NCI-H69 (cell line): ENCODE measurements at places on chromosomes 5 and 9.
A peak's percentile ranks its signal among the peaks of the same experiment; 100 is the strongest.

- peak; percentile 62 for DNase-seq
These were observed 943.1 kb downstream of the NR2F1-AS1 start for GRCh38 chr5:92637960-92638359.

- DNase-seq, result peak; percentile 90
These were observed 332.3 kb downstream of the CWC27 start for GRCh38 chr5:65100911-65101631.

DNA sequence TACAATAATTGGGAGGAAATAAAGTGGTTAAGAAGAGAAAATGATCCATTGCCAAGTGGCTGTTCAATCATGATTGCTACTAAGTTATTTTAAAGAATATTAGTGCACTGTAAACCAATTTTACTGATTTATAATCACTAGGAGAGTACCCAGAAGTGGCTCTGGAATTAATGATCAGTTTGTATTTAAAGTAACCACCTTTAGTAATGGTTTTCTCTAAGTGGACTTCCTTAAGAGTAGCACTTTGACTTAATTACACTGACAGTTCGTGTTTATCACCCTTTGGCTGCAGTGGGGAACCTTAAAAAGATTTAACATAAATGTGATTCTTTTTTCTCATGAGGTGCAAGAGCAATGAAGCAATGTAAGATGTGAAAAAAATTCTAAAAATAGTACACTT, 310.8 kb downstream of the CDH12 start:
- peak; percentile 84 for DNase-seq

DNA sequence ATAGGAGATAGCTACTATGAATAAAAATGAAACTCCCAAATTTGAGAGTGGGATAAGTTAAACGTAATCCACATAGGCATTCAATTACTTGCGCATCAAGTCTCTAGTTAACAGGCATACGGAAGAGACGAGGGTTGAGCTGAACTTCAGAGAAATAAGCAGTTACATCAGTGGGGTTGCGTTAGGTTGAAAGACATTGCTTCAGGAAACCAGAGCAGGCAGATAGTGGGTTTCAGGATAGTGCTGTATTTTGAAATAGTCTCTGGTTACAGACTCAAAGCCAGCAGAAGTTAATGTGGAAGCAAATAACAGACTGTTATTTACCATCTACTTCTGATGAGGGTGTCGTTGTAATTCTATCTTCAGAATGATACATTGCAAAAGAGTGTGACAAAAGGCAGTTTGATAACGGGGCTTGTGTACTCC, 533.4 kb downstream of the PDE4D start:
- DNase-seq, result no peak

GRCh38 chr5:149365418-149365817, 7.6 kb downstream of the PCYOX1L start:
- no peak for DNase-seq

- peak; percentile 13 for DNase-seq
These were observed 692.9 kb upstream of the EDIL3 start for GRCh38 chr5:85077581-85077980.

DNA sequence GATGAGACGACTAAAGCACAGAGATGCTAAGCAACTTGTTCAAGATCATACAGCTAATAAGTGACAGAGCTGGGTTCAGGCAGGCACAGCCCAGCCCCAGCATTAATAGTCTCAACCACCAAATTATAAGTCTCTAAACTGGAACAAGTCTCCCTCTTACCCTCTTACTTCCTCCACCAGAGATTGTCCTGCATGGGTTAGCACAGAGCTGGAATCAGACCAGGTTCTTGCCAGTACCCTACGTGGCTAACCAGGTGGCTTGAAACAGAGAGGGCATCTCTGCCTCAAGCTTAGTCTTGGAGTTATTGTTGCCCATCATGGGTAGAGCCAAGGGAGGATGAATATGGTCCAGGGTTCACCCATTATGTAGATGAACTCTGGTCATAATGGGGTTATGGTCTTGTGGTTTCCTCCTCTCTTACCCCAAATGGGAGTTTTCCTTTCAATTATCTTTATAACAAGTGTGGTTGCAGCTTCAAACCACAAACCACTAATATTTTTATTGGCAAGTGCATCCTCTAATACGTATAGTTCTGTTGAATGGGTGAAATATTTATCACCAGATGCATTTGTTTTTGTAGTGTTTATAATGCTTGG, 8.3 kb upstream of the XPA start:
- no peak for DNase-seq

DNA sequence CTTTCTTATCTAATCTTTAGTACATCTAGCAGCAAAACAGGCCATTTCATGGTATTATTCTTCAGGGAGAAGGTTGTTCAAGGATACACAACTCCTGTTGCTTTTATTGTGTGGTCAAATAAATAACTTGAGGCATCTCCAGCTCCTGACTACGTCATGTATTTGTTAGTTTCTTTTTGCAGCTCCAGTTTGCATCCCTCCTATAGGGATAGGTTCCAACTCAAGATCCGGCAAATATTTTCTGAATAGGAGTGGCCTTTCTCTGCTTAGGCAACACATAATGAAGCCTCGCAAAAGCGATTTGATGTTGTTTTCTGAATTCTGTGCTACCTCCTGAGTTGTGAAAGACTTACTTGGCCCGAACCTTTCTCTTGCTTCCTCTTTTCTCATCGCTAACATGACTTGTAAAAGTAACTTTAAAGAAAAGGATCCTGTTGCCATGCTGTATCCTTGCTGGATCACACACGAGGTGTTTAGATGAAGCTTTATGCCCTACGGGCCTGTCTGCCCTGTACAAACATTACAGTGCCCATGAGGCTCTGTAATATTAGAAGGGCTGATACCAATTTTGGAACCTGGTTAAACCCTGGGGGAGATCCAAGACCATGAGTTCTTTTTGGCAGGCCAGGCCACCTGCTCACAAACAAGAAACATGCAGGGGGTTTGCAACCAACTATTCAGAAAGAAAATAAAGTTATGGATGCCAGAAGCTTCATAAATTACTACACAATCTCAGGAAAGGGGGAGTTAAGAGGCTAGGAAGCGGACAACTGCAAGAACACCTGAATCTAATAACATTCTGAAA, 149.8 kb upstream of the FGF10 start:
- no peak for DNase-seq

DNA sequence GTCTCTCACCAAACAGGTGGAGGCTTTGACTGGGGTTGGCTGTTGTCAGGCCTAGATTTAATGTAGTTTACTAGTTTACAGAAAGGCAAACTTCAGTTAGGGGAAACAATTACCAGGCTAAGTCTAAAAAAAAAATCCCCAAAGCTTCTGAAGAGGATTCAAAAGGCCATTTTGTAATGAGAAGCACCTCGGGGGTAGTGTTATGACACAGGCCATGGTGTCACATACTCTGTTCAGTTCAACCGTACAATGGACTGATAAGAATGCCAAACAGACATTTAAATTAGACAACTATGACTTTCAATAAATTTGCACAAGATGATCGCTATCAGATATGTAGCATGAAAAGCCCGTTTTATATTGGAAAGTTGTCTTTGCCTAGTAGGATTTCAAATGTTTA, 120.1 kb upstream of the PCA3 start:
- DNase-seq, result no peak

- no peak for DNase-seq
These were observed 282.9 kb downstream of the ARHGEF28 start for GRCh38 chr5:73908846-73909245.

DNA sequence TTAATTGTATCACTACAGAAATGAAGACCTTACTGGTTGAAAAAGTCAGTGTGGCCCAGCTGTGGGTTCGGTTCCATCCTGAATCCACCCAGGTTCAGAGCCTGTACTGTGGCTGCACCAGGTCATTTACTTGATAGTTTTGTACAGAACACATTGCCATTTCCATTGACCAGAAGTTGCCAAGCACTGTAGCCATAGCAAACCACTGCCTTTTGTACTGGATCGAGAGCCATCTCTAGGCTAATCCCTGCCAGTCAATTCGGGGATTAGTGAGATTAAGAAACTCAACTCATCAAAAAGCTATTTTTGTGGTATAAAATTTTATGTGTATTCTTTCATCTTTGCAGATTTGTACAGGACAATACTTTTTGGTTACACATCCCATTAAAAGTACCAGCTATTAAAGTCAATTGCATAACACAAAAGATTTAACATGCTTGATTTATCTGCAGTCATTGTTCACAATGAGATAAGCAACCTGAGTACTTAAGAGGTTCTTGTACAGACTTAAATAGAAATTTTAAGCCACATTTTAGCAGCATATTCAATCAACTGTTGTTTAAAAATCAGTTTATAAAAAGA, 108.5 kb upstream of the OTULINL start:
- peak; percentile 35 for DNase-seq

GRCh38 chr5:176677209-176677939, 30.1 kb downstream of the TSPAN17 start:
- no peak for DNase-seq

DNA sequence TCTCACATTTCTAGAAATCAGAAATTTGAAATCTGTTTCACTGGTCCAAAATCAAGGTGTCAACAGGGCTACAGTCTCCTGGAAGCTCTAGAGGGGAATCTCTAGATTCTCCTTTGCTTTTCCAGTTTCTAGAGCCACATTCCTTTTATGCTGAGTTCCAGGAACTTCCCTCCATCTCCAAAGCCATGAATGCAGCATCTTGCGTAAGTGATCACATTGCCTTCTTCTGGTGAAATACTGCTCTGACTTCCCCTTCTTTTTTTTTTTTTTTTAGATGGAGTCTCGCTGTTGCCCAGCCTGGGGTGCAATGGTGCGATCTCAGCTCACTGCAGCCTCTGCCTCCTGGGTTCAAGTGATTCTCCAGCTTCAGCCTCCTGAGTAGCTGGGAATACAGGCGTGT, 23.8 kb downstream of the GDA start:
- no peak for DNase-seq

GRCh38 chr9:17839776-17840175, 260.9 kb downstream of the SH3GL2 start:
- peak; percentile 97 for DNase-seq

DNA sequence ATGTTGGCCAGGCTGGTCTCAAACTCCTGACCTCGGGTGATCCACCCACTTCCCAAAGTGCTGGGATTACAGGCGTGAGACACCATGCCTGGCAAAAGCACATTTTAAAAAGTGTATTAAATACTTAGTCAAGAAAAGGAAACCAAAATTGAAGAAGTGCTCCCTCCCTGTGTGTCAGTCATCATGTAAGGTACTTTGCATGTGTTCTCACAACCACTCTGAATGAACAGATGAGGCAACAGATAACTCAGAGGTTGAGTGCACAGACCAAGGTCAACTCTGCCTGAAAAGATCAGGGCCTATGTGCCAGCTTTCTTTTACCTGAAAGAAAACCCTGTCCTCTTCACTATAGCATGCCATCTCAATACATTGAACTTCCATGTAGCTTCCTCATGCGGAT, 289.7 kb downstream of the MRPS30 start:
- no peak for DNase-seq

- DNase-seq, result peak; percentile 89
These were observed 98.3 kb downstream of the PPARGC1B start for GRCh38 chr5:149828161-149829011.

- DNase-seq, result no peak
These were observed 56.2 kb upstream of the CKS2 start for GRCh38 chr9:89254773-89255125.

DNA sequence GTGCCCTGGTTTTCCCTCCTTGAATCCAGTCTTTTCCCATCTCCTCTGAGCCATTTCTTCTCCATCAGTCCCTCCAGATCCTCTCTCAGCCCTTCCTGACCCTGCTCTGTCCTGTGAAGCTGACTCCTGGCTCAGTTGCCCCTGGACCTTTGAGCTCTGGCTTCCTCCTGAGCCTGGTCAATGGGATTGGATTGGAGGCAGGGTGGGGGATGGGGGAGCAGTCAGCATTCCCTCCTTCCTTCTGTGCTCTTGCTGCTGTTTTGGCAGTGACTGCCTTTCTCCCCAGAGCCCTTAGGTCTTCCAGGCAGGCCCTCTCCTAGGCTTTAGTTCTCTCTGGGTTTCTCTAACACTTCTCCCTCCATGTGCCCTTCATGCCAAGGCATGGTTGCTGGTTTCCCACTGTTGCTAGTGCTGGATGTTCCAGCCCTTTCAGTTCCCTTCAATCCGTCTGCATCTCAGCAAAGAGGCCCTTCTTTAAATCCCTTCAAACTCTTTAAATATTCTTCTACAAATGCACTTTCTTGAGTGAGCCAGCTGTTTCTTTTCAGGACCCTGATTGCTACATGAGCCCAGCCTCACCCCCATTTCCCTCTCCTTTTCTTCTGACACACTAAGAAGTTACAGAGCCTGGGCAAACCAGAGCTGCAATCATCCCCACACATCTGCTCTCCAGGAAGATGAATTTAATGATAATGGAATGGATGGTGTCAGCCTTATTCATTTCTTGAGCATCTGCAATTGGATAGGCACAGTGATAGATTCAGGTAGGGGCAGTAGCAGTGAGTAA, 2.2 kb downstream of the TNFSF15 start:
- DNase-seq, result no peak

DNA sequence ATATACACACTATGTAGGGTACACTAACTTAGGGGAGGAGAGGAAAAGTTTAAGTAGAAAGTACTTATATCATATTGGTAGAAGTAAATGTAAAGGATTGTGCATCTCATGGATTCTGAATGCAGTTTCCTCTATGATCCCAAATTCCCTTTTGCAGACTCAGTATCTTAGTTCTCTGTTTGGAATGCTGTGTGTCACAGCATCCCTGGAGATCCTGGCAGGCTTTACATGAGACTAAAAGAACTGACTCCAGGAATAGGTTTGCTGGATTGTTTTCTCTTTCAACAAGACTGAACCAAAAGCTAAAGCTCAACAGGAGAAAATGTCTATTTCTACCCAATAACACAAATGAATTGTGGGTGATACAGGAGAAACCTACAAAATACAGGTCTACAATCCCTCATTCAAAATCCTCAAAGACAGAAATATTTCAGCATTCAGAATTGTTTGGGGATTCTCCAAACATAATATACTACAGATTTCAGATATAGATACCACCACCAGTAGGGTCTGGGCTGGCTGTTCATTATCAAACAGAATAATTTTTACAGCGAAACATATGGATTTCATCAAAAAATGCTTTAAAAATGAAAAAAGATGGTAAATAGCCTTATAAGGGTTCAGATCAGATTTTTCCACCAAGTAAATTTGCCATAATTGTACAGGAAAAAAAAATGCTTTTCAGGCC, 324.7 kb upstream of the GRAMD2B start:
- no peak for DNase-seq

DNA sequence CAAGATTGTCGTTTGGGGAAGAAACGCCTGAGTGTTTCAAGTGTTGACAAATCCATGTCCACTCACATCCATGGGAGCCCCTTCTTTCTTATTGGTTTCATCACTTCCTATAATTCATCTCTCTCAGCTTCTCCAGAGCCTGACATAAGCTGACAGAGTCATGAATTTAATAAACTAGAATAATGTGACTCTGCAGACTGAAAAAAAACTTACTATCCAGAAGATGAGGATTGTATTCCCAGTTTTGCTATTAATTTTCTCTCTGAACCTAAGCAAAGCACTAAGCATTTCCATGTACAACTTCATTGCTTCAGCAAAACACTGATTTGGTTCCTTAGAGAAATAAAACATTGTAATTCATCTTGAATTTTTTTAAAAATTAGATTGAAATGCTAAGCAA, 691.8 kb downstream of the MTRR start:
- DNase-seq, result no peak
